ENCODE measurements at places on chromosomes 2 and 18.

DNA sequence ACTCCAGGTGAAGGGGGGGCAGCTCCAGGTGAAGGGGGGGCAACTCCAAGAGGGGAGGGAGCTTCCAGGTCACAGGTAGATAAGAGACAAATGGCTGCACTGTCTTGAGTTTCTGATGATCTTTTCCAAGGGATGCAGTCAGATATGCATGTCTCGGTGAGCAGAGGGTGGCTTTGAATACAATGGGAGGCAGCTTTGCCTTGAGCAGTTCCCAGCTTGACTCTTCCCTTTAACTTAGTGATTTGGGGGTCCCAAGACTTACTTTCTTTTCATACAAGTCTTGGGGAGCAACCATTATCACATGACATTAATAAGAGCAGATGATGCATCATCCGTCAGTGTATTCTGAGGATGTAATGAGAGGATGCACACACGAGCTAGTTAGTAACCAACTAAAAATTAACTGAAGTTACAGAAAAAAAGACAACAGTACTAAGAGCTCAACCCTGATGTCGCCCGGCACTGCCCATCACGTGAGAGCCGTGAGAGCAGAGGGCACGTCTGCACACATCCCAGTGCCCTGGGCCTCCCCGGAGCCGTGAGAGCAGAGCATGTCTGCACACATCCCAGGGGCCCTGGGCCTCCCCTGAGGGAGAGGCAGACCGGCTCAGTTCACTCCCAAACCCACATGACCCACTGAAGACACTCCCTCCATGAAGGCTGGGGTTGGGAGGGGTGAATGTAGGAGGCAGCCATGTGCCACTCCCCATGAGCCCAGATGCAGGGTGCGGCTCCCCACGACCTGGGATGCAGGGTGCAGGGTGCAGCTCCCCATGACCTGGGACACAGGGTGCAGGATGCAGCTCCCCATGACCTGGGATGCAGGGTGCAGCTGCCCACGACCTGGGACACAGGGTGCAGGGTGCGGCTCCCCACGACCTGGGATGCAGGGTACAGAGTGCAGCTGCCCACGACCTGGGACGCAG is 39.4 kb downstream of the PXDN start:
- no peak for DNase-seq

DNA sequence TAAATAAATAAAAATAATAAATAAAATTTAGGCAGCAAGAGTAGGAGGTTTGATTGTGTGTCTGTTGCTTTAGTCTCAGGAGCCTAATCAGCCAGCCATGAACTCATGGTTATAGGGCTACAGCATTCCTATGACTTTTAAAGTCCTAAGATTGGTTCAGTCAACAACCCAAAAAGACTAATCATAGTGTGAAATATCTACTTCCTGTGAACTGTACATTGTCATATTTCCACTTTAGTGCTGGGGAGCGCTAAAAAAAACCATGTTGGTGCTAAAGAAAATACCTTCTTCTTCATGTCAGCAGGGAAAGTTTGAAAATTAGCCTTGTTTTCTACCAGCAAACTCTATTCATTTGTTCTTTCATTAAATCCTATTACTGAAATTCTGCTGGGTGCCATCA is 521.6 kb downstream of the RNF144A start:
- DNase-seq: no peak

- no peak for DNase-seq
Observed at GRCh38 chr18:76827205-76828200, 5.1 kb downstream of the ZNF236 start.

GRCh38 chr2:144426355-144426754 is 93.6 kb downstream of the ZEB2 start:
- no peak for DNase-seq

DNA sequence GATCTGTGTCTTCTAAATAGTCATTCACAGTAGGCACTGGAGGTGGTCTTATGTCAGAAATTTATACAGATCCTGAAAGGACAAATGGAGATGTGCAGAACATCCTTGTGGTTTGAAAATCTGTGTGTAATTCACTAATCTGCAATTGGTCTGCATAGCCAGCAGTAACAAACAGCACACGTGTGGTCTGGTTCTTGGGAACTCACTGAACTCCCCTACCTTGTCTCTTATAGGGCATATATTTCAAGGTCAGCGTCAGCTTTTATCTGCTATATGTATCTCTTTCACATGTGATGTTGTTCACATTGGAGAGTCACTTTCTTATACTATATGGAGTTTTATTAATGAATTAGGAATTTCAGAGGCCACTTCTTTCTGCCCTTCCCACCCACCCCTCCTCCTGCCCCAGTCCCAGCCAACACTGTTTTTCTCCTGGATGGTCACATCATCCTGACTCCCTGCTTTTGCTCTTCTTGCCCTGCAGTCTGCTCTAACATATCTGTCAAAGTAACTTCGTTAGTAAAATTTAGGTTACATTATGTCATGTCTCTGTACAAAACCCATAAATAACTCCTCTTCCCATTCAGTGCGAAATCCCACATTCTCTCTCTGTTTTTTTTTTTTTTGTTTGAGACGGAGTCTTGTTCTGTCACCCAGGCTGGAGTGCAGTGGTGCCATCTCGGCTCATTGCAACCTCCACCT is 35.4 kb upstream of the CABYR start:
- DNase-seq: no peak

- DNase-seq: no peak
Observed at GRCh38 chr2:234425639-234426603, 71.0 kb downstream of the ARL4C start.

GRCh38 chr18:5068851-5069250 is 128.2 kb downstream of the AKAIN1 start:
- no peak for DNase-seq

GRCh38 chr2:212940816-212941215 is 210.6 kb downstream of the IKZF2 start:
- no peak for DNase-seq

DNA sequence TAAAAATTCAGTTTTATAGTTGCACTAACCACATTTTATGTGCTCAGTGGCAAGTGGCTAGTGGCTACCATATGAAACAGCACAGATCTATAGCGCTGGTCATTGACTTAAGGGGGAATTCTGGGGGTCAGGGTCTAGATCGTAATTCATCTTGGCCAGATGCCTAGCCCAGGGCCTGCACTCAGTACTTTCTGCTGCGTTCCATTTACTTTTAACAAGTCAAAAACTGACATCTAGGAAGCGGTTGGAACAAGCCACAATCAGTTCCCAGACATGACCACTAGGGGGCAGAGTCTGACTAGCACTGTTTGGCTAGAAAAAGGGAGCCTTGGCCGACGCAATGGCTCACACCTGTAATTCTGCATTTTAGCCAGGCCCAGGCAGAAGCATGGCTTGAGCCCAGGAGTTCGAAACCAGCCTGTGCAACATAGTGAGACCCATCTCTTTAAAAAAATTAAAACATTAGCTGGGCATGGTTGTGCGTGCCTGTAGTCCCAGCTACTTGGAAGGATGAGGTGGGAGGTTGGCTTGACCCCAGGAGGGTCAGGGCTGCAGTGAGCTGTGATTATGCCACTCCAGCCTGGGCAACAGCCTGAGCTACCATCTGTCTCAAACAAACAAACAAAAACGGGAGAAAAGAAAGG is 9.0 kb upstream of the TMBIM1 start:
- peak; percentile 84 for DNase-seq

DNA sequence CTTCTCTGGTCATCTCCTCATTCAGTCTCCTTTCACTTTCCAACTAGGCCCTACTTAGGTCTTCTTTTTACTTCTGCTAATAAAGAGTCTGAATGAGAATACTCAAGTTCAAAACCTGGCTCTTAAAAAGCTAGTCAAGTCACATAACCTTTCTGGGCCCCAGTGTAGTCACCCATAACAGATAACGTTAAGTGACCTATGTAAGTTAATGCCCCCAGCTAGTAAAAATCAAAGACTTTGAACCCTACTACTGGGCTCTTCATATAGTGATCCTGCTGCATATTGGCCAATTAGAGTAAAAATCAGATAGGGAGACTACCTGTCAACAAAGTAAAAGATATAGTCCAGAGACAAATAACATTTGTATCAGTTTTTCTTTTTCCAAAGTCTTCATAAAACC is 17.7 kb downstream of the ARL5A start:
- DNase-seq: no peak

DNA sequence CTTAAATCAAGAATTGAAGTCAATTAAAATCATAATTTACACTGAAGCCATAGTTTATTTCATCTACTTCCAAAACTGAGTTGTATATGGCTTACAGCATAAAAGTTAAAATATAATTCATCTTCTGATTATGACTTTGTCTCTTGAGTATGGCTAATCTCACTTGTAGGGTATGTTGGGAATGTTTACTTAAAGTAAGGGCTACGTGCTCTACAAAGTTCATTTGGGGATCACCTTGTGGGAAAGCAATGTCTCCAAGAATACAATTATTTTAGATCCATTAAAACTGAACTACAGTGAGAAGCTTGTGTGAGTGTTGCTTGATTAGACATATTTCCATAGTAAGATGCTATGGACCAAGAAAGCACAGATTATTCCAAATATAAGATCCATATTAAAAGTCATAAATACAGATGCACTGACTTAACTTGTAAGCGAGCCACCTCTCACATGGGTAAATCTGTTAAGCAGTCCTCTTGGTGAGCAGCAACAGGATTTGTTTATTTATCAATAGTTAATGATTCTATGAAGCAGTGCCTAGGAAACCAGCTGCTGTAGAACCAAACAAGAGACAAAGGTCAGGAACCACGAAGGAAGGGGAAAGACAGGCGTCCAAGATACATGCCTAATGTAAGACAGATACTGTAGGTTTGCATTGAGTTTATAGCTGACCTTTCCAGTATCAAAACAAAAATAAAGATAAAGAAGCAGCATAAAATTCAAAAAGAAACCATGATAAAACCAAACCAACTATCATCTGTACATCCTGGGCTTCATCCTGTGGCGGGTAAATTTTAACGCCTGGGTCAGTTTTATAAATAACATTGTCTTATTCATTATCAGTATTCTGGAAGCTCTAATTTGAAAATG is 24.8 kb downstream of the DSG4 start:
- DNase-seq: no peak

GRCh38 chr2:139099721-139100120 is 319.5 kb upstream of the NXPH2 start:
- no peak for DNase-seq

- no peak for DNase-seq
Observed at GRCh38 chr2:239772721-239773120, 252.4 kb downstream of the NDUFA10 start.

DNA sequence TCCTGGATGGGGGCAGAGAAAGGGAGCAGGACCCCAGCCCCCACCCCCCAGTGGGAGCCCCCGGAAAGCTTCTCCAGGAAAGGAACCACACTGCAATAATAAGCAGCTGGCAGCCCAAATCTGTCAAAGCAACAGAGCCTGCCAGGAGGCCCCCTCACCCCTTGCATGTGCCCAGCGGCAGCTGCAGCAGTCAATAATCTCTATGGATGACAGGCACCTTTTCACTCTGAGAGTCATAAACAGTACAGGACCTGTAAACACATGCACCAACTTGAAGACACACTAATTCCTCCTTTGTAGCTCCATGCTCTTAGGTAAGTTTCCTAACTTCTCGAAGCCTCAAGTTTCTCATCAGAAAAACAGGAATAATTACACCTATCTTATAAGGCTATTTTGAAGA is 26.2 kb upstream of the KDM3A start:
- no peak for DNase-seq

DNA sequence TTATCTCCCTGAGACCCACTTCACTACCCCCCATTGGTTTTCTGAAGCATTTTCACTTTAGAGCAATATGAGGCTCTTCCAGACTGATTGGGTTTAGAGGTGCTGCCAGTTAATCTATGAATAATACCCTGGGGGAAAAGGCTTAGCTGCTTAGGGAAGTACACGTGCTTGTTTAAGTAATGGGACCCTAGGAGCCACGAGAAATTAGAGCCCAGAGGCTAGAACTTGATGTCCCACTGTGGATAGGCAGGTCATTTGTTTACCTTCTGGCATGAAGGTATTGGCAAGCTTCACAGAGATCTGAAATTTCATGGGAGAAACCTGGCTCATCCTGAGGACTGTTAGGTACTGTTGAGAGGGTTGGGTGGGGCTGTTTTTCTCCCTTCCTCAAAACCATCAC is 59.7 kb downstream of the CLIP4 start:
- DNase-seq: no peak

DNA sequence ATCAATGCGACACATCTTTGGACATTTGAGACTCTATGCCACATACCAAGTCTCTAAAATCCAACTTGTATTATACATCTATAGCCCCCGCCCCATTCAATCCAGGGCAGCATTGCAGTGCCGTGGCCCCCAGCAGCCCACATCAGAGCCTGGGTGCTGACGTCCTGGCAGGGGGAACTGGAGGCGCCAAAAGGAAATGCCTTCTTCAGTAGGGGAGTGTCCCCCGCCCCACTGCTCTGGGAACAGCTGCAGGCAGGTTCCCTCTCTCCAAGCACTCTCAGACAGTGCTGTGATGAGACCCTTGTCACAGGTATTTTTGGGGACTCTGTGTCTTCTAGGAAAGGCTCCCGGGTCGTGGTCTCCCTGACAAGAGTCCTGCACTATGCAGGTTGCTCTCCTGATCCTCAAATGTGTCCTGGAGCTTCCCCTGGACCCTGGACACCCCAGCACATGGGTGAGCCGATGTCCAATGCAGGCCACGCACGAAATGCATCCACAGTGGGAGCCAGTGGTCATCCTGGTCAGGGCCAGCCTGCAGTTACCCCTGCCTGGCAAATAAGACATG is 188.7 kb downstream of the RTP5 start:
- no peak for DNase-seq

- DNase-seq: no peak
Observed at GRCh38 chr2:237500681-237501424, 13.8 kb downstream of the MLPH start.

GRCh38 chr2:121179467-121179866 is 105.5 kb downstream of the TFCP2L1 start:
- DNase-seq: no peak

GRCh38 chr2:215744514-215744913 is 268.8 kb downstream of the MREG start:
- DNase-seq: no peak

GRCh38 chr18:8990276-8991031 is 112.0 kb upstream of the NDUFV2 start:
- DNase-seq: no peak

DNA sequence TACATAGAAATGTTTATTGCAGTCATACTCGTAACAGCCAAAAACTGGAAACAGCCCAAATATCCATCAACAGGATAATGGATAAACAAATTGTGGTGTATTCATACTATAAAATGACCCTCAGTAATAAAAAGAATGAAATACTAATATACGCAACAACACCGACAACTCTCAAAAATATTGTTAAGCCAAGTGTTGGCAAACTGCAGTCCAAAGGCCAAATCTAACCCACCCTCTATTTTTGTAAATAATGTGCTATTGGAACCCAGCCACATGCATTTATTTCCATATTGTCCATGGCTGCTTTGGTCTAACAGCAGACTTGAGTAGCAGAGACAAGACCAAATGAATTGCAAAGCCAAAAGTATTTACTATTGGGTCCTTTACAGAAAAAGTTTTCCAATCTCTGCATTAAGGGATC is 151.0 kb downstream of the MREG start:
- no peak for DNase-seq

- DNase-seq: no peak
Observed at GRCh38 chr2:184971546-184972068, 373.3 kb downstream of the ZNF804A start.
